Gastrocnemius medialis (tissue), 4 donors: ENCODE measurements at places on chromosomes 6 and 20. TPM values are rescaled to one million over a fixed set of nuclear protein-coding genes. Genes with fewer than 3 reads are reported as not detected.

The ADGB gene
- not detected for total RNA-seq

The PCK1 gene
- total RNA-seq, result 1.8 TPM

The YWHAB gene
- 73.2 TPM for total RNA-seq

The BEND6 gene
- total RNA-seq, result 0.97 TPM

The SSTR4 gene
- not detected for total RNA-seq

The C20orf202 gene
- total RNA-seq, result not detected

The PDCD2 gene
- total RNA-seq, result 93.0 TPM

The DNAH8 gene
- total RNA-seq, result not detected

The IP6K3 gene
- total RNA-seq, result 287 TPM

The SNRPB2 gene
- total RNA-seq, result 29.2 TPM

The GPR63 gene
- not detected for total RNA-seq

The GPX5 gene
- not detected for total RNA-seq

The ECT2L gene
- total RNA-seq, result not detected

The RBBP8NL gene
- not detected for total RNA-seq

The ADGRF5 gene
- 27.6 TPM for total RNA-seq

The C4B gene
- total RNA-seq, result 8.6 TPM

DNA sequence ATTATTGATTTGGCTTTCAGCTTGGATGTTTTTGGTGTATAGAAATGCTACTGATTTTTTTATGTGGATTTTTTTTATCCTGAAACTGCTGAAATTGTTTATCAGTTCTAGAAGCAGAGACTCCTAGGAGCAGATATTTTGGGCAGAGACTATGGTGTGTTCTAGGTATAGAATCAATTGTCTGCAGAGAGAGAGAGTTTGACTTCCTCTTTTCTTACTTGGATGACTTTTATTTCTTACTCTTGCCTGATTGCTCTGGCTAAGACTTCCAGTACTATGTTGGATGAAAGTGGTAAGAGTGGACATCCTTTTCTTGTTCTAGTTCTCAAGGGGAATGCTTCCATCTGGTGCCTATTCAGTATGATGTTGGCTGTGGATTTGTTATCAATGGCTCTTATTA is 370.6 kb downstream of the PHF3 start:
- no peaks in the 10 kb centered on the region for H3K27me3 ChIP-seq
- H3K4me3 ChIP-seq, result no peak overlapping the region
- no peak for DNase-seq
- no peaks in the 10 kb centered on the region for H3K36me3 ChIP-seq
- no peaks in the 10 kb centered on the region for H3K4me1 ChIP-seq

DNA sequence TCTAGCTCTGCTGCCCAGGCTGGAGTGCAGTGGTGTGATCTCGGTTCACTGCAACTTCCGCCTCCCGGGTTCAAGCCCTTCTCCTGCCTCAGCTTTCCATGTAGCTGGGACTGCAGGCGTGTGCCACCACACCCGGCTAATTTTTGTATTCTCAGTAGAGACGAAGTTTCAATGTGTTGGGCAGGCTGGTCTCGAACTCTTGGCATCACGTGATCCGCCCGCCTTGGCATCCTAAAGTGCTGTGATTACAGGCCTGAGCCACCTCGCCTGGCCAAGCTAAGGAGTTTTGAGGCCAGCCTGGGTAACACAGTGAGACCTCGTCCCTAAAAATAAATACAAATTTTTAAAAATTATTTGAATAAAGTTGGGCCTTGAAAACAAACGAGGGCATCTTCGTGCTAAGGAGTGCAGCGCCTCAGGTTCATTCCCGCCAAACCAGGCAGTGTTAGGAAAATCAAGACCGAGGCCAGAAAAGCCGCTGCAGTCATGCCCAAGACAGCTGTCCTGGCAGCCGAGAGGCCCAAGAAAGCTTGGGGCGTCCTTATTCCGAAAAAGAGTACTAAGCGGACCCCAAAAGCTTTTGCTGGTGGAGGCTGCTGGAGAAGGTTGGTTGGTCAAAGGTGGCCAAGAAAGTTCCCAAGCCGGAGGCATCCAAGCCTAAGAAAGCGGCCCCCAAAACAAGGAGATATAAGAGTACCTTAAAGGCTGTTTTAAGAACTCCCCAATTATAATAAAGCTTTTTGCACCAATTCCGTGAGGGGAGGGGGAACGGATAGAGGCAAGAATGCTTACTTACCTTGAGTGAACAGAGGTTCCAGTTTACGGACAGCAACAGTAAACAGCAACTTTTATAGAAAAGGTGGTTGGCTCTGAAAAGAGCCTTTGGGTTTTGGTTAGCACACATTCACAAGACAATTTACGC is 109.0 kb downstream of the HFE start:
- no peak for DNase-seq
- H3K4me3 ChIP-seq, result peak overlapping the region; percentile 37
- H3K36me3 ChIP-seq, result no peaks in the 10 kb centered on the region
- H3K27me3 ChIP-seq, result peaks cover 100% of the 10 kb centered on the region
- peak overlapping the region; percentile 45 for H3K27ac ChIP-seq

DNA sequence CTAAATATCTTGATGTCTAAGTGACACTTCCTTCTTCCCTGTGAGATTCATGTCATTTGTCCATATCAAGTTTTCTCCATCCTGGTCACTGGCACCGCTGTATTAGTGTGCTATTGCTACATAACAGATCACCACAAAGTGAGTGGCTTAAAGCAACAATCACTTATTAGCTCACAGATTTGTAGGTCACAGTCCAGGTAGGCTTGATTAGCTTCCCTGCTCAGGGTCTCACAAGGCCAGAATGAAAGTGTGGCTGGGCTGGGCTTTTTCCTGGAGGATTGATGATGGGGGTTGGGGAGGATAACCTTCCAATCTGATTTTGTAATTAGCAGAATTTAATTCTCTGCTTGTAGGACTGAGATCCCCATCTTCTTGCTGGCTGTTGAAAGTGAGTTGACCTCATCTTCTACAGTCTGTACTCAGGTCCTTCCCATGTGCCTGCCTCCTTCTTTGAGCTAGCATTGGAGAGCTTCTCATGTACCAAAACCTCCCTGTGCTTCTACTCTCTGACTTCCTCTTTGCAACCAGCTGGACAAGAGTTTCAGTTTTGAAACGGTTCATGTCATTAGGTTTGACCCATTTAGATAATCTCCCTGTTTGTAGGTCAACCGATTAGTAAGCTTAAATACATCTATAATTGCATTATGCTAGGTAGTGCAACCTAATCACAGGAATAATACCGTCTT is 152.4 kb upstream of the MAN1A1 start:
- no peak for DNase-seq
- no peaks in the 10 kb centered on the region for H3K4me1 ChIP-seq
- no peak overlapping the region for H3K4me3 ChIP-seq

DNA sequence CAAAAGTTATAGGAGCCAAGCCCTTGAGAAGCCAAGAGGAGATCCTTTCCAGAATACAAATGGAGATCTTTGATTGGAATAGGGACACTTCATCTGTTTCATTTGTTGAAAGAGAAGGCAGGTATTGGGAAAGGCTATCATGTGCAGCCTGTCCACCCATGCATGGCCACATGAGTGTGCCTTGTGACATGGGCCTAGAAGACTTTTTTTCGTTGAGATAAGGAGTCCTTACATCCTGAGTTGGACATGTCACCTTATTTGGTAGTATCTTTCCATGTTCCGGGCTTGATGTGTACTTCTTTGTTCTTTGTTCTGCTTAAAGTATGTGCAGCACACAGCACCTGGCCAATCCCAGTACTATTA is 42.1 kb upstream of the SYNCRIP start:
- no peak for DNase-seq
- peak overlapping the region; percentile 72 for H3K27ac ChIP-seq
- H3K4me3 ChIP-seq, result peak overlapping the region; percentile 6
- H3K36me3 ChIP-seq, result no peaks in the 10 kb centered on the region
- no peaks in the 10 kb centered on the region for H3K27me3 ChIP-seq
- H3K4me1 ChIP-seq, result peaks cover 15% of the 10 kb centered on the region

DNA sequence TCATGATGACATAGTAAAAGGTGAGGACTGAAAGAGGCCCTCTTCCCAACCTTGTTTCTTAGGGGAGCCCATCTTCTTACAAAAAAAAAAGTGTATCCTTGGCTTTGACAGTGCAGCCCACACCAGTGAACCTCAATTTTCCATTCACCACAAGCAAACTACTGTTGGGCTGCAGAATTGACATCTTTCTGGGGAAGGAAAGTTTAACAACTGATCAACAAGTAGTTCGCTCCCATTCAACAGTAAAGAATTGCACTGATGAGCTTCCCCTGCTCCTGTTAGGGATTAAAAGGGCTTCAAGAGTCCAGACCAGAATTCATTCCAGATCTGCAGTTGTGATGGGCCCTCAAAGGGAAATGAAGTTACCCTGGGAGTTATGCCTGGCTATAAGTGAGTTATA is 13.9 kb upstream of the CLIC5 start:
- H3K4me3 ChIP-seq, result no peak overlapping the region
- peaks cover under 1% of the 10 kb centered on the region for H3K4me1 ChIP-seq
- no peaks in the 10 kb centered on the region for H3K36me3 ChIP-seq
- DNase-seq, result no peak

GRCh38 chr6:97215157-97215769 is 67.8 kb downstream of the MMS22L start:
- H3K27ac ChIP-seq, result no peak overlapping the region
- DNase-seq, result no peak
- H3K36me3 ChIP-seq, result no peaks in the 10 kb centered on the region
- no peaks in the 10 kb centered on the region for H3K4me1 ChIP-seq

DNA sequence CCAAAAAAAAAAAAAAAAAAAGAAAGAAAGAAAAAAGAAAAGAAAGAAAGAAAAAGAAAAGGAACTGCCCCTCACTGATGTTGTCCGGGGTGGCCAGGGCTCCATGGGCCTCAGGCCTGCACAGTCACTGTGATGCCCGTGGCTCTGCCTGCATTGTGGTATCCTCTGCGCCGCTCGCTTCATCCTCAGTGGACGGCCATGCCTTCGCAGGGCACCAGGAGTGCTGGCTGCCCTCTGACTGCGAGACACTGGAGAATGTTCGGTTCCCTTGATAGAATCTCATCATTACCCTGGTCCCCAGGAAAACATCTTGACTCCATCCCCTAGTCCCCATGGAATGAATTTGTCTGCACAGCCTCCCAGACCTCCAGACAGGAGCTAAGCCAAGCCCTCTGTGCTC is 61.7 kb downstream of the TMEM242 start:
- no peak overlapping the region for H3K4me3 ChIP-seq
- no peaks in the 10 kb centered on the region for H3K27me3 ChIP-seq
- no peak for DNase-seq
- H3K4me1 ChIP-seq, result no peaks in the 10 kb centered on the region
- H3K36me3 ChIP-seq, result no peaks in the 10 kb centered on the region
- H3K27ac ChIP-seq, result no peak overlapping the region

DNA sequence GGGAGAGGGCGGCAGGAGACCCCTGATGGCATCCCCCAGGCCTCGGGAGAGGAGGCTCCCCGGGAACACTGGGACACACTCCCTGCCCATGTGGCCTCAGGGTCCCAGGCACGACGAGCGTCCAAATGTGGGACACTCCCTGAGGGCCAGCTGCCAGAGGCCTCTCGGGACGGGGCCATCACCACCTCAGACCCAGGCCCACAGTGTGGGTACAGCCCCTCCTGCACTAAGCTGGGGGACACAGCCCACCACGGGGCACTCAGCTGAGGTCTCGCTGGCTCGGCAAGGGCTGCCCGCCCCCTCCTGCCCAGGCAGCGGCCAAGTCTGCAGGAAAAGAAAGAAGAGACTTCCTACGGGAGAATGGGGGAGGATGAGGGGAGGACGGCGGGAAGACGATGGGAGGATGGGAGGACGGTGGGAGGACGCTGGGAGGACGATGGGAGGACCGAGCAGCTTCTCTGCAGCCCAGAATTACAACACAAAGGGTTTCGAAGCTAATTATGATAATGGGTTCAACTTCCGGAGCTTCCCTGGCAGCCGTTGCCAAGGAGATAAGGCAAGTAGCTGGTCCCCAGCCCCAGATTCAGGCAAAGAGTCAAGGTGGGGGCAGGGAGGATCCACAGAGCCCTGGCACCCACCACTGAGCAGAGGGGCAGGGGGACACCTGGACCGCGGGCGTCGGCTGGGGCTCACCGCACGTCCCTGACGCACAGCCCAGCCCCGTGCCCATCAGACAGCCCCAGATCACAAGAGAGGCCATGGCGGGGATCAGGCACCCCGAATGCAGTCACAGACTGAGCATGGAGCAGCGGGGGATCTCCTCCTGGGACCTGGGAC is 17.5 kb downstream of the KCNQ2 start:
- no peaks in the 10 kb centered on the region for H3K4me1 ChIP-seq
- H3K4me3 ChIP-seq, result no peak overlapping the region
- no peak for DNase-seq
- H3K27ac ChIP-seq, result no peak overlapping the region
- peaks cover 75% of the 10 kb centered on the region for H3K27me3 ChIP-seq

- H3K4me3 ChIP-seq, result no peak overlapping the region
- DNase-seq, result no peak
- H3K4me1 ChIP-seq, result no peaks in the 10 kb centered on the region
- H3K27ac ChIP-seq, result no peak overlapping the region
- H3K27me3 ChIP-seq, result no peaks in the 10 kb centered on the region
These were observed 33.3 kb upstream of the TXLNB start for GRCh38 chr6:139325125-139325524.

GRCh38 chr20:48128436-48128835 is 343.2 kb upstream of the SULF2 start:
- no peaks in the 10 kb centered on the region for H3K27me3 ChIP-seq
- H3K27ac ChIP-seq, result no peak overlapping the region
- H3K4me3 ChIP-seq, result no peak overlapping the region
- DNase-seq, result no peak
- H3K36me3 ChIP-seq, result no peaks in the 10 kb centered on the region

GRCh38 chr6:328136-328670 is 35.9 kb downstream of the DUSP22 start:
- DNase-seq, result peak; percentile 59
- H3K27me3 ChIP-seq, result no peaks in the 10 kb centered on the region
- peaks cover 12% of the 10 kb centered on the region for H3K4me1 ChIP-seq
- no peak overlapping the region for H3K27ac ChIP-seq

DNA sequence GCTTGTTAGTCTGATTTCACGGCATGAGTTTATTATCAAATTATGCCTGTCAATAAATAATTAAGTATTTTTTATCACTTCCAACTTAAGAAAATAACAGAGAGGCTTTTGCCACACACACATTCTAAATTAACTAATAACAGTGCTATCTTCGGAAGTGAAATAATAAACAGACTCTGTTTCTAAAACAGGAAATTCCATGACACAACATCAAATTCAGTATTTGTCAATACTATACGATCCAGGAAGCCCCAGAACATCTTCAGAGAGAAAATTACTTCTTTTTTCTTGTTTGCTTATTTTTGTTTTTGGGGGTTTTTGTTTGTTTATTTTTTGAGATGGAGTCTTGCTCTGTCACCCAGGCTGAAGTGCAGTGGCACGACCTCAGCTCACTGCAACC is 150.7 kb upstream of the PRDM1 start:
- H3K4me1 ChIP-seq, result no peaks in the 10 kb centered on the region
- no peak for DNase-seq
- H3K27me3 ChIP-seq, result no peaks in the 10 kb centered on the region
- no peaks in the 10 kb centered on the region for H3K36me3 ChIP-seq
